ENCODE measurements at places on chromosomes 3 and 15. TPM values are rescaled to one million over a fixed set of nuclear protein-coding genes. Genes with fewer than 3 reads are reported as not detected.
A peak's percentile ranks its signal among the peaks of the same experiment; 100 is the strongest.

Gene CYP8B1
- total RNA-seq: not detected

GRCh38 chr15:100227781-100228180, 114.0 kb downstream of the ADAMTS17 start:
- H3K4me1 ChIP-seq: no peaks in the 10 kb centered on the region
- no peak overlapping the region for H3K4me3 ChIP-seq
- DNase-seq: no peak
- H3K36me3 ChIP-seq: no peaks in the 10 kb centered on the region

- H3K4me1 ChIP-seq: no peaks in the 10 kb centered on the region
- H3K4me3 ChIP-seq: no peak overlapping the region
- no peak overlapping the region for H3K27ac ChIP-seq
- no peak for DNase-seq
These were observed 55.1 kb downstream of the FOXB1 start for GRCh38 chr15:60059186-60059585.

GRCh38 chr3:18195836-18196235, 229.3 kb downstream of the SATB1 start:
- H3K27me3 ChIP-seq: no peaks in the 10 kb centered on the region
- no peak overlapping the region for H3K27ac ChIP-seq
- no peaks in the 10 kb centered on the region for H3K4me1 ChIP-seq
- DNase-seq: no peak
- no peak overlapping the region for H3K4me3 ChIP-seq

- no peak for DNase-seq
- no peak overlapping the region for H3K4me3 ChIP-seq
- H3K36me3 ChIP-seq: no peaks in the 10 kb centered on the region
- H3K27me3 ChIP-seq: no peaks in the 10 kb centered on the region
- H3K4me1 ChIP-seq: no peaks in the 10 kb centered on the region
- peak overlapping the region; percentile 76 for H3K27ac ChIP-seq
These were observed 19.3 kb downstream of the IGF1R start for GRCh38 chr15:98667521-98668179.

GRCh38 chr3:133821767-133822638, 16.4 kb downstream of the SRPRB start:
- no peak overlapping the region for H3K27ac ChIP-seq
- H3K4me1 ChIP-seq: no peaks in the 10 kb centered on the region
- peaks cover 29% of the 10 kb centered on the region for H3K36me3 ChIP-seq
- DNase-seq: peak; percentile 86

Data from right atrium auricular region (tissue), 2 donors.